ENCODE measurements at places on chromosomes 2 and 18.

DNA sequence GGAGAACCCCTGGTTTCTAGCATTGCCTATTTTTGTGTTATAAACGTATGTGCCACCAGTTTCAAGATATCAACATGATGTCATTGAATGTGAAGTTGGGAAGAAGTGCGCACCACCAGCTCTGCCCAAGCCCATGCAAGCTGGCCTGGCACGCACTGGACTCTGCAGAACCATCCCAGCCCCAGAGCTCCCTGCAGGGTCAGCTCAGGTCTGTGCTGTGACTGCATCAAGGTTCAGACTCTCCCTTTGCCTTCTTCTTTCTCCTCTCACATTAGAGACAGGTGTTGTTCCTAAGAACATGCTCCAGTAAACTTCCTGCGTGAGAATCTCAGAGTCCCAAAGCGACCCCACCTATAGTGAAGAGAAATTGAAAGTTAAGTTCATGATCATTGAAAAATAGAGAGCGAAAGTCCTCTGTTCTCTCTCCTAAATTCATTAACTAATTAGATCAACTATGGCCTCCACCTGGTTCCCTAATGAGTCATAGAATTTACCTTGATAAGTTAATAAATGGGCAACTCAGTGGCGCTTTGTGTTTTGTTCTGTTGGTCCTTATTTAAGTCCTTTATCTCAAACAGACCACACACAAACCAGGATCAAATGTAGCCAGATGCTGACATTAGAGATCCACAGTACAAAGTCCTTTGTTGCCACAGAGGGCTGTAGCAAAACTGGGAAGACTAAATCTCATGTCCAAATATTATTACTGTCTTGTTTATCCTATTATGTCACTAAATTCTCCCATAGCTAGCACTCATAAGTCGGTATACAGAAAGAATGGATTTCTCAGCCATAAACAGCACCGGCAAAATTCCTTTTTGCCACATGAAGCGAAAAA lies 432.3 kb downstream of the STK39 start:
- DNase-seq = no peak

- DNase-seq = no peak
Measured at GRCh38 chr2:136238286-136239078, 120.5 kb upstream of the CXCR4 start.

GRCh38 chr2:54572262-54572635 lies 116.1 kb downstream of the SPTBN1 start:
- peak; percentile 32 for DNase-seq

- no peak for DNase-seq
Measured at GRCh38 chr2:191691016-191691735, 13.2 kb downstream of the NABP1 start.

- DNase-seq = no peak
Measured at GRCh38 chr2:170170281-170171040, 7.5 kb upstream of the MYO3B start.

All from NCI-H187 (cell line).